Activated CD4-positive, CD25-positive, alpha-beta regulatory T cell (primary cell): ENCODE measurements at places on chromosomes 13 and 19.

GRCh38 chr13:104553186-104553585 lies 1487.0 kb upstream of the SLC10A2 start:
- DNase-seq, result no peak

- DNase-seq, result no peak
These were observed 9.8 kb upstream of the ZNF544 start for GRCh38 chr19:58218899-58219298.

- DNase-seq, result no peak
These were observed 194.2 kb downstream of the POU4F1 start for GRCh38 chr13:78409172-78409571.

DNA sequence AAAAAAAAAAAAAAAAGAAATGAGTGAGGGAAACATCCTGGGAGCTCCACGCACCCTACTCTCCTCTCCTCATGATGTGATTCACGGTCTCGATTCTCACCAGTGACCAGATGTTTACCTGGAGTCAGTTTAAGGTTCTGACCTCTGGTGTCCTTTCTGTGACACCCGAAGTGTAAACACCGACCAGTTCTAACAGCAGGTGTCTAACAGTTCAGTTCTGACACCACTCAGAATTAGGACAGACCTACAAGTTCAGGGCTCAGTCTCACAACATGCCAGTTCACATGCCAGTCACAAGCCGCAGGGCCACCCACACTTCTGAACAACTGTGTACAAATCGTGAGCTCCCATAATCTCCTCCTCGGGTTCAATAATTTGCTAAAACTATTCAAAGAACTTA lies 6.0 kb downstream of the ZNF564 start:
- DNase-seq, result no peak

DNA sequence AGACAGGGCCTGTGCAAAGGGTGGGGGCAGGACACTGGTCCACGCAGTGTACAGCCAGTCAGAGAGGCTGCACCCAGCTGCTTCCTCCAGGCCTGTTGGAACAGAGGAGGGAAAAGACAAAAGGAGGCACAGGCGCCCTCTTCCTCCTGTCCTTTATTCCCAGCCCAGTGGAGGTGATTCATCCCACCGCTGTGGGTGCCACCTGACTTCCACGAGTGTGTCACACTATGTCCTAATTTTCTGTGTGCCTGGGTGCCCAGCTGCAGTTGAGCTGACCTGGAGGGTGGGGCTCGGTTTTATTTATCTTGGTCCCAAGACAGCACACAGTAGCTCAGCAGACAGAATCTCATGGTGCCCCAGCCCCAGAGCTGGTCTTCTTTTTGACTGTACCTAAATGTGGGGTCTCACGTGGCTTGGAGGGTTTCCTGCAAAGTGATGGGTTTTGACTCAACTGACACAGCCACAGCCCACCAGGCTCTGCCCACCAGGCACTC lies 9.0 kb downstream of the EPS15L1 start:
- DNase-seq, result no peak
